Endodermal cell (in vitro differentiated cells): ENCODE measurements at places on chromosomes 3 and 15. TPM values are rescaled to one million over a fixed set of nuclear protein-coding genes. Genes with fewer than 3 reads are reported as not detected.

DNA sequence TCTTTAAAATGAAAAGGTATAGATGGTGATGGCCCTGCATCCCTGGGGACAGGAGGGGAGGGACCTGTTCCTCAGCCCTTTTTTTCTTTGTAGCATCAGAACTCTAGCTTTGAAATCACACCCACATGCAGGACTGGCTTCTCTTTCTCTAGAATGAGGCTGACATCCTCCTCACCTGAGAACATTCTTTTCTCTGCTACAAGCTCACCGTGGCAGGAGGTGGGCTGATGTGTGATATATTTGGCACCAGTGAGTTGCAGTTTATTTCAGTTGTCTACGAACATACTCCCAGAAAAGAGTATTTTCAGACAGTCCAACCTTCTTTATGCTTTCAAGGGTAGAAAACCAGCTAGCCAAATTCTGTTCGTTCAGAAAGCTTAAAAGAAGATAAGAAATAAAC lies 43.6 kb upstream of the RARB start:
- H3K27ac ChIP-seq, result no peak overlapping the region
- DNase-seq, result no peak
- H3K4me1 ChIP-seq, result no peaks in the 10 kb centered on the region

GRCh38 chr15:51775967-51776816 lies 24.8 kb downstream of the TMOD2 start:
- H3K4me3 ChIP-seq, result no peak overlapping the region
- no peaks in the 10 kb centered on the region for H3K4me1 ChIP-seq
- no peak overlapping the region for H3K27ac ChIP-seq
- H3K36me3 ChIP-seq, result no peaks in the 10 kb centered on the region

DNA sequence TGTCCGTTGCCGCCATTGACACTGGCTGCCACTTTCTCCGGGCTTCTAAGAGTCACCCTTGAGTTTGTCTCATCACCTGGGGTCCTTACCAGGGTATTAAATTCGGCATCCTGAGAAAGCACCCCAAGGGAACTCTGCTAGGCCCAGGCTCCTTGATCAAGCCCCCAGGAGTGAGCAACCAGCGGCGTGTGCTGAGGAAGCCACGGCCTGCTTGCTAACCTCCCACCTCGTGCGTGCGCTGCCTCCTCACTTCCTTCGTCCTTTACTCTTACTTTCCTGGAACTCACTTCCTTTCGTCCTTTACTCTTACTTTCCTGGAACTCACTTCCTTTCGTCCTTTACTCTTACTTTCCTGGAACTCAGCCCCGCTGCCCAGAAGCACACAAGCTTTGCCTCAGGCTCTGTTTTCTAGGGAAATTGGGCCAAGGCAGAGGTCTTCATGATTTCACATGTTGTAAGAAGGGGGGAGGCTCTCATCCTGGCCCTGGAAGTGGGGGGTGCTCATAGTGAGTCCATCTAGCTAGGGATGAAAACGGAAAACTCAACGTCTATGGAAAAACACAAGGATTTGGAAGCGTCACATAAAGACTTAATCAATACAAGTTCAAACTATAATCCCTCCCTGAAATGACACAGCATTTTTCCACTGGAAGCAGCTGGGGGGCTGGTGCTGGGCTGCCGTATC lies 36.7 kb upstream of the BDH1 start:
- peaks cover 8% of the 10 kb centered on the region for H3K4me1 ChIP-seq
- H3K27me3 ChIP-seq, result no peaks in the 10 kb centered on the region
- no peaks in the 10 kb centered on the region for H3K36me3 ChIP-seq
- no peak overlapping the region for H3K27ac ChIP-seq
- H3K4me3 ChIP-seq, result no peak overlapping the region

DNA sequence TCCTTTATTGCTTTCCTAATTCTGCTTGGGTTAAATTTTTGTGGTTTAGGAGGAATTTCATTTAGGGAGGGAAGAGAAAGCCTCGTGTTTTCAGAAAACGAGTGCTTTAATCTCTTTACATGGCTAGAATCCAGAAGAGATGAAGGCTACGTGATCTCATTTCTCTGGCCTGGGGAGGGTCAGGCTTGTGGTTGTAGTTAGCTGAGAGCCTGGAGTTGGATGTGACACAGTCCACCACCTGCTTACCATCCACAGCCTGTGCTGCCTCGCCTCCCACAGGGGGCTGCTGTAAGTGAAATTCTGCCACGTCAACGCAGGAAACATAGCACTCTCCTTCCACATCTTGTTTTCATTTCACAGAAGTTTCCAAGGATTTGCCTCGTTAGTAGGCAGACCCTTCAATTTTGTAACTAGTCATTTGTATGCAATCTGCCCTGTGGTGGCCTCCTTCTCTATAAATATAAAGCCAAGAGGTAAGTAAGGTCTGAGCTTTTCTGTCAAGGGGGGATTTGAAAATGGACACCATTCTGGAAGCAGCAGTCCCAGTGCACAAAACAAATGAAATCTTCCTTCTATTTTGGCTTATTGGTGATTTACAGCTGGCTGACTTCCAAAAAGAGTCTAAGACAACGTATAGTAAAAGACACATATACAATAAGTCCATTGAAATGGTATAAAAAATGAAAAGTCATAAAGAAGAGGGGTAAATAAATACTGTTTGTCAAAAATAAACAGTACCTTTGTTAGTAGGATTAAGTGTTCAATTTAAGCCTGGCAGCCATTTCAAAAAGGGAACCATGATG lies 3.4 kb downstream of the GXYLT2 start:
- no peak overlapping the region for H3K4me3 ChIP-seq
- DNase-seq, result no peak
- H3K27me3 ChIP-seq, result peaks cover 4% of the 10 kb centered on the region
- no peaks in the 10 kb centered on the region for H3K36me3 ChIP-seq
- H3K4me1 ChIP-seq, result no peaks in the 10 kb centered on the region

GRCh38 chr3:151580591-151580990 lies 119.7 kb upstream of the IGSF10 start:
- H3K4me3 ChIP-seq, result no peak overlapping the region
- DNase-seq, result no peak
- no peak overlapping the region for H3K27ac ChIP-seq
- no peaks in the 10 kb centered on the region for H3K36me3 ChIP-seq
- H3K27me3 ChIP-seq, result no peaks in the 10 kb centered on the region
- no peaks in the 10 kb centered on the region for H3K4me1 ChIP-seq

- H3K27me3 ChIP-seq, result no peaks in the 10 kb centered on the region
- DNase-seq, result no peak
- peak overlapping the region; percentile 89 for H3K27ac ChIP-seq
- H3K36me3 ChIP-seq, result no peaks in the 10 kb centered on the region
- H3K4me3 ChIP-seq, result peak overlapping the region; percentile 98
Measured at GRCh38 chr3:185586686-185587039, 568 bp downstream of the SENP2 start.

DNA sequence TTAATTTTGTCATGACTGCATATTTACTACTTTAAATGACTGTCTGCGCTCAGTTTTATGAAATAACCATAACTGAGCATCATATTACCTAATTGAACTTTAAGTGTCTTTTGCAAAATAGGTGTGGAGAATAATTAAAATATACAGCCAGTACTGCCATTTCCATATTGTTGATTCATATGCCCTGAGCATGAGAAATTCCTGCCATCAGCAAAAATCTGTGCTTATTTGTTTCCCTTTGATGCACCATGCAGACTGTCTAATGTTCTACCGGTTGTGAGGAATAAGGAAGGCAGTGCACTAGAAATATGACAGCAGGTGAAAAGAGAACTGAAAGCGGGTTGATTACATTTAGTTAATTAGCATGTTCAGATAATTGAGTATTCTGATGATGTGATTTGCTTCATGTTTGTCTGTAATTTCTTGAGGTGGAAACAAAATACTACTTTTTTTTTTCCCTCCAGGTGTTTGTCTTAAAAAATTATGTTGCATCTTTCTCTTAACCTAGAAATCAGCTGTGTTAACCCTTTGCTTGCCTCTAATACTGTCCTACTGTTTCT lies 229.4 kb upstream of the AZI2 start:
- H3K36me3 ChIP-seq, result no peaks in the 10 kb centered on the region
- peaks cover 60% of the 10 kb centered on the region for H3K27me3 ChIP-seq
- H3K4me3 ChIP-seq, result no peak overlapping the region
- DNase-seq, result no peak
- H3K27ac ChIP-seq, result no peak overlapping the region

- DNase-seq, result no peak
- no peaks in the 10 kb centered on the region for H3K36me3 ChIP-seq
- no peaks in the 10 kb centered on the region for H3K4me1 ChIP-seq
- H3K4me3 ChIP-seq, result no peak overlapping the region
- peaks cover 23% of the 10 kb centered on the region for H3K27me3 ChIP-seq
- H3K27ac ChIP-seq, result no peak overlapping the region
Measured at GRCh38 chr3:46700772-46701171, 420 bp upstream of the TMIE start.

DNA sequence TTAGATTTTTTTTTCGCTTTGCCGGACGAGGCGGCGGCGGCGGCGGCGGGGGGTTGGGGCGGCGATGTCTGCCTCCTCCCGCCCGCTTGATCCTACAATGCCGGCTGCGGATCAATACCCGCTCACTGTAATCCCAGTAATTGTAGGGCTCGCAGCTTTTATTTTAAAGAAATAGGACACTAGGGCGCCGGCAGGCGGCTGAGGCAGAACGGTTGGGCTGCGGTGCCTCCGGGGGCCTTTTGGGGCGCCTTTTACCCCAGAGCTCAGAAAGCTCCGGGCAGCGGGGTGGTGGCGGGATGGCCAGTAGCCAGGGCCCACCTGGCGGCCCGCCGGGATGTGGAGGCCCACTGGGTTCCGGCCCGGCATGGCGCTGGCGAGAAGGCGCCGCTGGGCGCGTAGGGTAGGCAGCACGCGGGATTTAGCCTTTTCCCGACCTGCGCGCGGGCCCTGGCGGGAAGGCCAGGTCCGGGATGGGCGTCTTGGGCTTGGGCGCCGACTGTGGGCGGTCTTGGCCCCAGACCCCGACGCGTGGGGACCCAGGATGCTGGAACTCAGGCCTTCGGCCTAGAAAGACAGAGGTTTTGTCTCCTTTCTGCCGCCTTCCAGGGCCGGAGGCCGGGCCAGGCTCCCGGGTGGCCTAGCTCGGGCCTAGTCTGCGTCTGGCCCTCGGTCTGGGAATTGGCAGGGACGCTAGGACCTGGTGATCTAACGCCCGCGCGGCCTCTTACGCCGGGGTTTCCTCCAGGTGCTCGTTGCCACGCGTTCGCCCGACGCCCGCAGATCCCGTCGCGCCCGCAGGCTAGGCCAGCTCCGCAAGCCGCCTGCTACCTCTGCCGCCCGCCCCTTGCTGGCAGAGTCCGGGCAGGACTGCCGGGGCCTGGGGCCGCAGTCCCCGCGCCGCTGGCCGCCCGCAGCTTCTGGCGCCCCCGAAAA lies 15.5 kb upstream of the ONECUT1 start:
- H3K4me1 ChIP-seq, result no peaks in the 10 kb centered on the region
- H3K36me3 ChIP-seq, result no peaks in the 10 kb centered on the region
- H3K27ac ChIP-seq, result no peak overlapping the region
- DNase-seq, result peak; percentile 84
- H3K27me3 ChIP-seq, result peaks cover 74% of the 10 kb centered on the region

IQCB1 gene
- total RNA-seq, result 30.3 and 35.2 TPM in 2 replicates

TXNRD3 gene
- 9.9 to 18.1 TPM (median 16.9 TPM) in 3 replicates for total RNA-seq
